ENCODE measurements at places on chromosomes 1 and 21.

- no peak for DNase-seq
Measured at GRCh38 chr1:184199036-184199435, 147.5 kb downstream of the TSEN15 start.

- no peak for DNase-seq
Measured at GRCh38 chr21:16579538-16579937, 849.8 kb downstream of the USP25 start.

GRCh38 chr1:13808729-13809131 lies 108.7 kb downstream of the PRDM2 start:
- DNase-seq = peak; percentile 41

DNA sequence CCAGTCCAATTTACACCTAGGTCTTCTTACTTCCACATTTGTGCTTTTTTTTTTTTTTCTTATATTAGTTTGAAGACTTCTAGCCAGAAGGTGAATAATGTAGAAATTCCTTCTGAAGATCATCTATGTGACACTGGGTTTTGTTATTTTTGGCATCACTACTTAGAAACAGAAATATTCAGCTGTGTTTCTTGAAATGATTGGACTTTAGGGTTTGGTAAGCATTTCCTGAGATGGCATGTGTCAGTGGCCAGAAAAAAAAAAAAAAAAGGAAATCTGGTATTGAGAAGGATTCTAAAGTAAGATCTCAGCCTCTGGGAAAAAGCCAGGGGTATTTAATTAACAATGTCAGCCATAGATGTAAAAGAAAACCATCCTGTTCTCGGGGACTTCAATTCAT lies 43.4 kb upstream of the LRRC8C start:
- DNase-seq = no peak

- peak; percentile 81 for DNase-seq
Measured at GRCh38 chr1:6302568-6302967, 41.7 kb upstream of the GPR153 start.

GRCh38 chr1:156257711-156258110 lies 9.9 kb upstream of the PAQR6 start:
- no peak for DNase-seq

DNA sequence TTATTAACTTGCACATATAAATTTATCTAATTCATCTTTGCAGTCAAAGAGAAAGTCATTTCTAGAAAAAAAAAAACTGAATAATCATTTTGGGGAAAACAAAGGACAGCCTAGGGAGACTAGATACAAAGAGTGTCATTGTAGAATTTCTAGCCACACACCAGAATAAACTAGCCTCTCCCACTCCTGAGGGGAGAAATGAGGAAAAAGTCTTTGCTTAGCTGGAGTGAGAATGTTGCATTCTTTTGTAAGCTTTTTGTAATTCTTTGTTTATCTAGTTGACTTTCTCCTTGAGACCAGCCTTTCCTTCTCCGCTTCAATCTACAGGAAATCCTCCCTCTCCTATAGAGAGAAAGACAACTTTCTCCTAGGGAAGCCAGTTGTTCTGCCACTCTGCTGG lies 15.9 kb upstream of the CGN start:
- DNase-seq = no peak

- DNase-seq = no peak
Measured at GRCh38 chr1:204435872-204436271, 24.3 kb upstream of the PPP1R15B start.

- DNase-seq = no peak
Measured at GRCh38 chr1:223224465-223224864, 81.4 kb upstream of the TLR5 start.

DNA sequence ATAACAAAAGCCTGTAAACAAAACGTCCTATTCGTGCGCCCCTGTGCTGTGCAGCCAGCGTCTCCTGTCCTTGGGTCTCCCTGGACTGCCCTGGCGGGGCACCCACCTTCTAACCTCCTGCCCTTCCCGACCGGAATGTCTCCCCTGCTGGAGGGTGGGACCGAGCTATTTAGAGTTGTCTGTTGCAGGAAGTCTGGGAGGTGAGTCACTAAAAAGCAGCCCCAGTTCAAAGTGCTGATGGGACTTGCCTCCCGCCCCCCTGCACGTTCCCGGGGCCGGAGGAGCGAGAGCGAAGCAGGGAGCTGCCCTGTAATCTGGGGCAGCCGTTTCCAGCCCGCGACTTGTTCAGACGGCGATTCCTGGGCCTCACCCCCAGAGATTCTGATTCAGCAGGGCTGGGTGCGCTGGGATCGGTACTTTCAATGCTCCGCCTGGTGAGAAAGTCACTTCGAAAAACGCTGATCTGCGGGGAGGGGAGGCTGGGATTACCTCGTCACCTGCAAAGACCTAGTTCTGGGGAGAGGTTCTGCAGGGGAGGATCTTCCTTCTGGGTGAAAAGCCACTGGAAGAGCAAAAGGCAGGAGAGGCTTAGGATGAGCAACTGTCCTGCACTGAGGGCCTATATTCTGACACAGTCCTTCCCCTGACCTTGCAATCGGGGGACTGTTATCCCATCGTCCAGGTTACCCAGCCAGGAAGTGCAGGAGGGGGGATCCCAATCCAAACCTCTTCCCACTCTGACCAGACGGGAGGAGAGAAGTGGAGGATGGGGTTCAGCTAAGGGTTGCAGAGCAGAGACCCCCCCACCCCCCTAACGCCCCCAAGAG lies 1.2 kb upstream of the DHRS3 start:
- DNase-seq = no peak

DNA sequence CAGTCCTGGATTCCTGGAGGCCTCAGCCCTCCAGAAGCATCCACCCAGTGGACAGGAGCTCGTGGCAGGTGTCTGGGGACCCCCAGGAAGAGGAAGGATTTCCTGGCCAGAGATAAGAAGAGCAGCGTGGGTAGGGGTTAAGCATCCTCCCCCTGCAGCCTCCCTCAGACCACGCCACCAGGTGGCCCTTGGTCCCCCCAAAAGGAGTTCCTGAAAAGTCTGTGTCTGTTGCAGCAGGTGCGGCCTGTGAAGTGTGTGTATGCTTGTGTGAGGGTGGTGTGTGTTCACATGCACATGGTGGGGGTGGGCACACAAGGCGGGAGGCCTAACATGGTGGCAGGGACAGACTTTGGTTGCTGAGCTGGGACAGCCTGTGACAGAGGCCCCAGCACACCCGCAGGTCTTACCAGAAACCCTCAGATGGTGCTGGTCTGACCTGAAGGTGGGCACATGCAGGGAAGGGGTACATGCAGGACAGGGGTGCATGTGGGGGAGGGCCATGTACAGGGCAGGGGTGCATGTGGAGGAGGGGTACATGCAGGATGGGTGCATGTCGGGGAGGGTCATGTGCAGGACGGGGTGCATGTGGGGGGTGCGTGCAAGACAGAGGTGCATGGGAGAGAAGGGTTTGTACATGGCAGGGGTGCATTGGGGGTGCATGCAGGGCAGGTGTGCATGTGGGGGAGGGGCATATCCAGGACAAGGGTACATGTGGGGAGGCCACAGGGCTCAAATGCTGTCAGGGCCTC lies 18.2 kb upstream of the RUNX3 start:
- no peak for DNase-seq

GRCh38 chr1:87644033-87644578 lies 315.4 kb downstream of the LMO4 start:
- no peak for DNase-seq

DNA sequence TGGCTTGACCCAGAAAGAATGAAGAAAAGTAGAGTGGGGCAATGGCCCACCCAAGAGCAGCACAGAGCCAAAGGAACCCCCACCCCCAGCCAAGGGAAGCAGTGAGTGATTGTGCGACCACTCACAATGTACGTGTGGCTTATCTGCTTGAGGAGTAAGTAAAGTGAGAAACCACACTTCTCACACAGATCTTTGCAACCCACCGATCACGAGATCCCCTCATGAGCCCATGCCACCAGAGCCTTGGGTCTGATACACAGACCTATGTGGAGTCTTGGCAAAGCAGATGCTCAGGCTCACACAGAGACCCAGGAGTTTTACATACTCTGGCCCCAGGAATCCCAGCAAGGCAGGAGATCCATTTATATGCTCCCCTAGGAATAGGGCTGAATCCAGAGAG lies 14.0 kb upstream of the SLC9C2 start:
- DNase-seq = no peak

DNA sequence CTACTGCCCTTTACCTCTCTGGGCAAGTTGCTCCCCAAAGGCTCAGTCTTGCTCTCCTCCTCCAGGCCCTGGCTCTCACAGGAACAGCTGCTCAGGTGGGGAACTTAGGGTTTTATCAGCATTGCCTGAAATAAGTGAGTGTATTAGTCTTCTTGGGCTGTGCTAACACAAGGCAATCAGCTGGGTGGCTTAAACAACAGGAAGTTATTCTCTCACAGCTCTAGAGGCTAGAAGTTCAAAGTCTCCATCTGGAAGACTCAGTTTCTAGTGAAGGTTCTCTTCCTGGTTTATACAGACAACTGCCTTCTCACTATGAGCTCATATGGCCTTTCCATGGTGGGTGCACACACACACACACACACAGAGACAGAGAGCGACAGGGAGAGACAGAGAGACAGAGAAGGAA lies 2.8 kb upstream of the CD1C start:
- DNase-seq = no peak

DNA sequence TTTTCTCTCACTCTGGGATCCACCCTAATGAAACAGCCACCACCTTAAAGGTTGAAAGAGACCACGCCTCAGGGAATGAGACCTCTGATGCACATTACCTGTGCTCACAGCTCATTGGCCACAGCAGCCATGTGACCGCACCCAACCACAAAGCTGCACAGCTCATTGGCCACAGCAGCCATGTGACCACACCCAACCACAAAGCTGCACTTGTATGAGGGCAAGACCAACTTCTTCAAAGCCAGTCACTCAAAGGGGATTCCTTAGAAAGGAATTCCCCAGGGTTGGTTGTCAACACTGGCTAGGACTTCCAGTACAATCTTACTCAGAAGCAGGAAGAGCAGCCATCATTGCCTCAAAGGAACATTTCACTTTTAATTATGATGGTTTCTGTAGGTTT lies 43.6 kb upstream of the PDE9A start:
- no peak for DNase-seq

DNA sequence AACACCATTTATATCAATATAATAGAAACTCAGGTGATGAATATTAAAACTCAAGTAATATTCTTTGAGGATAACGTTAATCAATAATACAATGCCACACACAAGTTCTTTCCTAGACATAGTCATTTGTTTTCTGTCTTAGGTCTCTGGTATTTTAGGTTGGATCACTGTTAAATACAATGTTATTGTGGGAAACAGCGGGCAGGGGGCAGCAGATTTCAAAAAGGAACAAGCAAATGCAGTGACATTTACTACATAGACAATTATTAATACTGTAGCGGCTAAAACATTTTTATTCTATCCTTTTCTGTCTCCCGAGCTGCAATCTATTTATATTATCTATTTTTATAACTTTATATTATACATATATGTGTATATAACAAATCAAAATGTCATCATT lies 186.4 kb upstream of the ZNHIT6 start:
- no peak for DNase-seq

- DNase-seq = peak; percentile 45
Measured at GRCh38 chr1:109499661-109500536, 6.0 kb downstream of the CYB561D1 start.

DNA sequence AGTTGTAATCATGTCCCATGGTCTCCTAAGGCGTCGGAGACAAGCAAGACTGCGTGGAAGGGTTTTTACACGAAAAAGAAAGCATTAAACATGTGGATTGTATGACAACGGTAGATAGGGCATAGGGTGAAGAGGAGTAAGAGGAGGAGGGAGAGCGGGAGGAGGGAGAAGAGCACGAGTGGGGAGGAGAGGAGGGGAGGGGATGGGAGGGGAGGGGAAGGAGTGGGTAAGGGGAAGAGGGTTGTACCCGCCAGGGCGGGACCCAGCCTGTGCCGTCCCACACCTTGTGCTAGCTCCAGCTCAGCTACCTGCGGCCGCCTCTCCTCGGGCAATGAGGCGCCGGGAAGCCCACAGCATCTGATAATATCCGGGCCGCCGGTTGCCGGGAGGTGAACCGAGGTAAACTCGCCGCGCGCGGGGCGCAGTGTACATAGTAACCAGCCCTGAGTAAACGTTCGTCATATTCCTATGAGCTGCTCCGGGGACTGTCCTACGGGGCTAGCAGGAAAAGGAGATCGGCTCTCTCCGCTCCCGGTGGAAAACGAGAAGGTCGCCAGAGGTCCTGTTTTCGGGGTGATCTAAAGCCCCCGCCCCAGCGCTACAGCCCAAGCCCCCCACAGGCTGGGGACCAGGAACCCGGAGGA lies 449 bp upstream of the RCAN3 start:
- peak; percentile 68 for DNase-seq

- DNase-seq = no peak
Measured at GRCh38 chr1:39944410-39945112, 10.4 kb upstream of the MFSD2A start.

DNA sequence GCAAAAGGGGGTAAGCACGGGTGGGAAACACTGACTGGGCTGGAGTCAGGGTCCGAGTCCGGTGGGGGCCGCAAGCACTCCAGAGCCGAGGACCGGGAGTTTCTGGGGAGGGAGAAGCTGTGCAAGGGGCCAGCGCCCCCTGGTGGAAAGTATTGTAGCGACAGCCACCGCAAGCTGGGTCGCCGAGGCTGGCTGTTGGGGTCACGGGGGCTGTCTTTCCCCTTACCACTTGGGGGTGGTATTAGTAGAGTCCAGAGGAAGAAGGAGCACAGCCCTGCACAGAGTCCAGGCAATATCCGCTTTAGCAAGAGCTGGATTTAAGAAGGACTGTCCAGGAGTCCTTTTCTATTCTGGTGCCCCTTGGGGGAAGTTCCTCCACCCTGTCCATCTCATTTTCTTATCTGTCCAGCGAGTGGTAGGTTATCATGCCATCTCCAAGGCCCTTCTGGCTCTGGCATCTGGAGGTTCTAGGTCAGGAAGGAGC lies 17.9 kb upstream of the ETV3 start:
- DNase-seq = peak; percentile 75

DNA sequence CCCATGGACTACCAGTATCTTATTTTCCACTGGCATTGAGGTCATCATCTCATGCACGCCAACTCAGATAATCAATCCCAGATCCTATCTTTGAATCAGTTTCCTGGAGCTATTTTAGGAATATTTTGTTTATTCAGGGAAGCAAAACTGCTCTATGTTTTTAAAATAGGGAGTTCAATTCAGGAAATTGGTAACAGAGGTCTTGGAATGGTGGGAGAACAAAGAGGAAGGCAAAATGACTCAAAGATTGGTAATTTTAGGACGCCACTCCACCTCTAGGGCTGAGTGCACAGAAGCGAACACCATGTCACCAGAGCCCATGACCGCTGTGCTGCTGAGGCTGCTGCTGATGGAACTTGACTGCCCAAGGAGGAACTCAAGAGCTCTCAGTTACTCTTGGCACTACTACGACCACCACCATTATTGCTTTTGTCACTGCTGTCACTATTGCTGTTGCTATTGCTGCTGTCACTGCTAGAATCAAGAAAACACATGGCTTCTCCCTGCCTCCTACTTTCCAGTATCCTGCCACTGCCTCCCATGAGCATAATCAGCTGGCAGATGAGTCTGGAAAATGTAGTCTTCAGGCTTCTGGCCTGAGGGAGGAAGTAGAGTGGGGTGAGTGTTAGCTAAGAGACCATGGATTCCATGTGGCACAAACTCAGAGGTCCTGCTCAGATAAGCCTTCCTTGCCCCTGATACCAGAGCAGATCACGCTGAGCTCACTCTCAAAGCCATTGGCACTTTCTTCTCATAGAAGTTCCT lies 71.6 kb upstream of the CNIH3 start:
- DNase-seq = no peak

GRCh38 chr1:162329826-162330225 lies 46.8 kb downstream of the SPATA46 start:
- DNase-seq = no peak

Measured in cerebellum (tissue), 4 donors.